ENCODE measurements at places on chromosomes 16 and 17.

GRCh38 chr17:29726715-29727252, 104.1 kb upstream of the CORO6 start:
- DNase-seq, result peak; percentile 41

GRCh38 chr16:53556521-53556920, 53.5 kb upstream of the AKTIP start:
- no peak for DNase-seq

DNA sequence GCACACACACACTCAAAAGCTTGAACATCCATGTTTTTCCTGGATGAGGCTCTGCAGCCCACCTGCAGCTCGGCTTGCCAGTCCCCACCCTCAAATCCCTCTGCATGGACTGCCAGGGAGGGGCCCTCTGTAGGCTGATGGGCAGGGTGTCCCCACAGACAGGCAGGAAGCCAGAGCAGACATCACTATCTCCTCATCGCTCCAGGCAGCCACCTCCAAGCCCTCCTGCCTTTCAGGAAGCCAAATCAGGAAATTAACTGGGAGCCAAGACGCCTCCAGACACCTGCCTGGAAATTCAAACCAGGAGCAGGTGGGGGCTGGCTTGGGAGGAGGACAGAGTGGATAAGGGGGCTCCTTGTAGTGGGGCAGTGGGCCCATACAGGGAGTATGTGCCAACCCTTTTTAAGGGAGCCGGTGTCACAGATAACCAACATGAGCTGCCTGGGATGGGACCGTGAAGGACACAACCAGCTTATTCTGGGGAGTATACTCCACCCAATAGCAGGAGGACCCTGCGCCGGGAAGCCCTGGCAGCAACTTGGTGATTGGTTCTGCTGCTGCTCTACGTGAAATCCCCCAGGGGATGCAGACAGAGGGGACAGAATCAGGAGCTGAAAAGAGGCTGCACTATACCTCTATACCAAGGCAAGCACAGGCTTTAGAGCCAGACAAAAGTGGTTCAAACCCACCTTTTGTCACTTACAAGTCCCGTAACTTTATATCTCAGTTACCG, 139.1 kb downstream of the CCT6B start:
- no peak for DNase-seq

- DNase-seq, result no peak
Observed at GRCh38 chr16:17343728-17344127, 127.0 kb downstream of the XYLT1 start.

DNA sequence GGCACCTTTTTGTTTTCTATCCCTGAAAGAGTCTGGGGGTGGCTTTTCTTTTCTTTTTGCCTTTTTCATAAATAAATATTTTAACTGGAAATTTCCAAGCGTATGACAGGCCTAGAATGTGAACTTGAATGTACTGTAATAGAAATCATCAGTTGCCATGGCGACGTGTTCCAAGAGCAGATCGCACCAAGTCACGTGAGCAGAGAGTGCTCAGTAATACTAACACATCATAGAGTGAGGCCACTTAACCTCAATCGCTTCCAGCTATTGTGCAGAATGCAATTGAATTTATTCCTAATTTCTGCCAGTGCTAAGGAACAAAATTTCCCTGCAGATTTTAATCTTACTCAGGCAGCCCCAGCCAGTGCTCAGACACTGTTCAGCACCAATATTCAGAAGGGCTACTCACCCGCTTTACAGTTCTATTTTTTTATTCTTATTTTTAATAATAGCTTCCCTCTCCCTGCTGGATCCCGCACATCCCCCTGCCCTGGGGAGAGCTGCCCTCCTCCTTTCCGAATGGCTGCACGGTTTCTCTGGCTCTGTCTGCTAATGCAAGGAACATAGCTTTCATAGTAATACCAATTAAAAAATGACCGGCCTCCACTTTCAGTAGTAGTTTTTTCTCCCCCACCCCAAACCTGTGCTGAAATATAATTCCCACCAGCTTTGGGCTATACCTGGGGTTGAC, 26.2 kb upstream of the PMFBP1 start:
- DNase-seq, result no peak

DNA sequence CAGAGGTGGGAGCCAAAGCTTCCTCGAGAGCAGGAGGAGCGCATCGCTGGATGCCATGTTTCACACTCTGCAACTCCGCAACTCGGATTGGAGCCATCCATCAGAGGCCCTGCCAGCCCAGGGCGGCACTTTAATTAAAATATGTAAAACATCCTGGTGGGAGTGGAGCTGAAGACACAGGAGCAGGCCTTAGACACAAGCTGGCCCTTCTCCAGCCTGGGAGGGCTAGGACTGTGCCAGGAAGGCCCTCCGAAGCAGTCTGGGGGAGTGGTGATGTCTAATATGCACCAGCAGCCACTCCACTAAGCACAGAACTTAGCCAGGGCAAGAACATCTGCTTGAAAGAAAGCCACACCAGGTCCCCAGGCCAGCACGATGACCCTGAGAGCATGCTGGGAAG, 5.8 kb upstream of the CCDC182 start:
- no peak for DNase-seq

DNA sequence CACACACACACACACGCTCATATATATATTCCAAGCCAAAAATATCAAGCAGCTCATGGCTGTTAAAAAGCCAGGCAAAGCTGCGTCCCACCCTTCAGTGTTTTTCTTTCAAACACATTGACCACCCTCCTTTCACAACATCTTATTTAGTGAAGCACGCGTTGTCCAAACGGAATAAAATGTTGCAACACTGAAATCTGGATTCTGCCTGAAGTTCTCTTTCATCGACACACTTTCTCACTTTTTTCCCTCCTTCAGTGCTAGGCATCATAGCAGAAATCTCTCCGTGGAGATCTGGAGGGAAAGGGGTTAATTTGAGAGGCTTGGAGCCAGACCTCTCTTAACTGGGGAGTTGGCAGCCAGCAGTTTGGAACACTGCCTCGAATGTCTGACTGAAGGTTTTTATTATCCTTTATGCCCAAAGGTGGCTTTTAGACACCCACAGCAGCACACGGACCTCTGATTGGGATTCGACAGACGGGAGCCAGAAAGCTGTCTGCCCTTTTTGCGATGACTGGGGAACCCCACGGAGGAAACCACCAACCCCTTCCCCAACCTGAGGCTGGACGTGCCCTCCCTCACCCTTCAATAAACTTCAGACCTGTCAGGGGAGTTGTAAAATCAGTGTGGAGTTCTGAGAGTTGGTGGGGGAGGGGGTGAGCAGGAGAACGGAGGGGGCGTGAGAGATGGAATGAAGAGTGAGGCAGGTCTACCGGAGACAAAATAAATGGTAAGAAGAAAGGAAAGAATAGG, 833.6 kb upstream of the SOX9 start:
- no peak for DNase-seq

DNA sequence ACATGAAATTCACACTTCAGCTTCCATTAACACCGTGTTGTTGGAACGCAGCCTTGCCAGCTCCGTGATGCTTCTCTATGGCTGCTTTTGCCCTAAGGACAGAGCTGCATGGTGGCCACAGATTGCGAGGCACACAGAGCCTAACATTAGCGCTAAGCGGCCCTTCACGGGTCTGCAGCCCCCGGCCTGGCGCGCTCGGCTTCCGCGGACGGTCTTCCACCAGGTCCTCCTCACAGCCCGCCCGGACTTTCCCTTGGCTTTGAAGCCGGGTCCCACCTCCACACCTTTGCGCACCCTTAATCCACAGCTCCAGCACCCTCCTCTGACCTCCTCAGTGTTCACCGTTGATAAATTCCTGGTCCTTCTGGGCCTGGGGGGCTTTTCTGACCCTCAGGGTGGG, 19.6 kb downstream of the SCGB1C2 start:
- DNase-seq, result no peak

DNA sequence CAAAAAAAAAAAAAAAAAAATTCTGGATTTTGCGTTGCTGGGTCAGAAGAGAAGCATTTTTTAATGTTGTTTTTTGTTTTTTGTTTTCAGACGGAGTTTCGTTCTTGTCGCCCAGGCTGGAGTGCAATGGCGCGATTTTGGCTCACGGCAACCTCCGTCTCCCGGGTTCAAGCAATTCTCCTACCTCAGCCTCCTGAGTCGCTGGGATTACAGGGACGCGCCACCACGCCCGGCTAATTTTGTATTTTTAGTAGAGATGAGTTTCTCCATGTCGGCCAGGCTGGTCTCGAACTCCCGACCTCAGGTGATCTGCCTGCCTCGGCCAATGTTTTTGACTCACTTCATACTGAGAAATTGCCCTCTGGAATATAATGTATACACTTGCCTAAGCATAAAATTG, 11.0 kb upstream of the PAFAH1B1 start:
- no peak for DNase-seq

- DNase-seq, result no peak
Observed at GRCh38 chr17:14152721-14153120, 83.4 kb downstream of the COX10 start.

GRCh38 chr16:81238296-81239011, at the start of gene BCO1:
TSS of gene BCO1 (plus strand) at chr16:81238689. CDS start at chr16:81238909, 220 bp downstream.
- DNase-seq, result no peak

- no peak for DNase-seq
Observed at GRCh38 chr17:31859487-31860008, 504 bp upstream of the COPRS start.

GRCh38 chr16:58016840-58017446, 8.6 kb upstream of the MMP15 start:
- no peak for DNase-seq

GRCh38 chr17:77581480-77581879, 377.0 kb upstream of the TNRC6C start:
- no peak for DNase-seq

GRCh38 chr17:33929181-33929724, 325.8 kb upstream of the CCL2 start:
- DNase-seq, result no peak

- no peak for DNase-seq
Observed at GRCh38 chr17:67125417-67125816, 81.1 kb downstream of the CACNG1 start.

GRCh38 chr17:14331225-14331981, 30.5 kb downstream of the HS3ST3B1 start:
- no peak for DNase-seq

- no peak for DNase-seq
Observed at GRCh38 chr16:72195609-72196008, 23.7 kb upstream of the PMFBP1 start.

GRCh38 chr17:76082326-76083251, 3.6 kb downstream of the ZACN start:
- no peak for DNase-seq

DNA sequence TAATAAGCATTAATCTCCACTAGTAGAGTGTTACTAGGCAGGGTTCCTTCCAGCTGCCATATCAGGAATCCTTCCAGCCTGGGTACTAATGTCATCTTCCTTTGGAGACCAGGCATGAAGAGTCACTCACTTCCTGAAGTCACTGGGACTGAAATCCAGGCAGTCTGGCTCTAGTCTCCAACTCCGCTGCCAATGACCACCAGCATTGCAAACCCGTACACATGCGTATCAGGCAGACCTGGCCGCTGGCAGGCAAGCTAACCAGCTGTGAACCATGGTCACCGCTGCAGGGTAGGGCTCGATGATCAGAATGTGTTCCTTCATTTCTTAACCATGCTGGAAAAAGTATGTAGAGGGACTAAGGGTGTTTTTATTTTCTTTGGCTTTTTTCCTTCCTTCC, 255.5 kb downstream of the CDH13 start:
- DNase-seq, result no peak

DNA sequence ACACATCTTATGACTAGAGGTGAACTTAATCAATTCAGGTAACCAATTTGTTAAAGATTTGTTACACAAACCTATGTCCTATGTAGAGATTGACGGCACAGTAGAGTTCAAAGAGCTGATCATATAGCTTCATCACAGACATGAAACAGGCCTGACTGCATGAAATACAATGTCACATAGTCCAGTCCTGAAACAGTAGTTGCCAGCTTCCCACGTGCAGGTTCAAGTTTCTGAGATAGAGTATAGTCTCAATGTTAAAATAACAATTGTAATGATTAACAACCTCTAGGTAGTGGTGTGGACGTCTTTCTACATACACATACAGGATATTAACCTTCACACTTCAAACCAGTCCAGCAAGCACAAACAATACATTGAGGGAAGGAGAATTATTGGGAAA, 640.7 kb upstream of the SOX9 start:
- no peak for DNase-seq

DNA sequence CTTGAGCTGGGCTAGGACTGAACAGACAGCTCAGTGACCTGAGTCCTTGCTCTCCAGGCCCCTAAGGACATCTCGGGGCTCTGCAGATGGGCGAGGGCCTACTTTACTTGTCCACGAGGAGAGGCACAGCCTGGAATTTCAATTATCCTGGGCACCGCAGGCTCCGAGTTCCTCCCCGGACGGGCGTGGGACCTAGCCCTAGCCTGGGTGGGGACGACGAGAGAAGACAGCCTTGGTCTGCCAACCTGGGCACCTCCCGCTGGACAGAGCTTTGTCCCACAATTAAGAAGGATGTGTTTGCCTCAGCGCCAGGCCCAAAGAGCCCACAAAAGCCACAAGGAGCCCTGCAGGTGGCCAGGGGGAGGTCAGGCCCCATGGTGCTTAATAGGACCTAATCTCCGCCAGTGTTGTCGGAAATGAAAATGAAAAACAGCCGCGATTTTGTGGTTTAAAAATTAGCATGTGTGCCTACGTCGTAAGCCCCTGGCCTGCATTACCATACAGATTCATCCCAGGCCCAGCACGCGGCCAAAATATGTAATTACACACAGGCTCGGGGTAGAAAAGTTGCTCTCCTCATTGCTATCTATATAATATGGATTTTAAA, 51.4 kb upstream of the LHX1 start:
- DNase-seq, result no peak

DNA sequence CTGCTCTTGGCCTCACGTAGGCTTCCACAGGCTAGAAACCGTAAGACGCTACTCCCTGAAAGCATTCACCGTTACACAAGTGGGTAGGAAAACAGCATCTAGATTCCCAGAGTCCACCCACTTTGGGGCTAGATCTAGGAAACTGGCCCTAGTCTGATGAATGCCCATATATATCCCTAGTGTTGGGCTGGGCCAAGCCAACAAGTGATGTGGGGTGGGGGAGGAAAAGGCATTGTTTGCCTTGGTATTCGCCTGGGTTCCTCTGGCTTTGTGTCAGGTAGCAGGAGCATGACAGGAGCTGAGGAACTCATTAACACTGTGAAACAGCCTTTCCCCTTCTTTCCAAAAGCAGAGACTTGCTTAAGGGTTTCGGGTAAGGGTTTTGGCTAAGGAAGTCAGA, 112.4 kb downstream of the SMG6 start:
- no peak for DNase-seq

GRCh38 chr16:50568187-50568815, 20.1 kb downstream of the NKD1 start:
- no peak for DNase-seq

Data from T-helper 2 cell (primary cell).